ENCODE measurements at places on chromosomes 2 and 18. TPM values are rescaled to one million over a fixed set of nuclear protein-coding genes. Genes with fewer than 3 reads are reported as not detected.
A peak's percentile ranks its signal among the peaks of the same experiment; 100 is the strongest.

DNA sequence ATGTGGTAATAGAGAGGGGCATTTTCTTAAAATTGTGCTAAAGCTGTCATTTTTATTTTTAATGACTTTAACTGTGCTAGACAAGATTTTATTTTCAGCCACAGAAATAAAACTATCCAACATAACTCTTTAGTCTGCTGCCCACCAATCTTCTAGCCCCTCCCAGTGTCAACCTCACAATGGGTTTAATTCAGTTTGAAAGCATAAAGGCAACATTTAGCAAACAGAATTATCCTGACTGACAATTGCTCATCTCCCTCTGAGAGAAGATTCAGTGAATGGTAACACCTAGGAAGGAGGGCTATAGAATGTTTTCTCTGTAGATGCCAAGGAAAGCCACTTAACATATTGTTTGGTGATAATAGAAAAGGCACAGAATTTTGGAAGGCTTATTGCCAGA is 5.2 kb downstream of the ERMN start:
- DNase-seq, result no peak

DNA sequence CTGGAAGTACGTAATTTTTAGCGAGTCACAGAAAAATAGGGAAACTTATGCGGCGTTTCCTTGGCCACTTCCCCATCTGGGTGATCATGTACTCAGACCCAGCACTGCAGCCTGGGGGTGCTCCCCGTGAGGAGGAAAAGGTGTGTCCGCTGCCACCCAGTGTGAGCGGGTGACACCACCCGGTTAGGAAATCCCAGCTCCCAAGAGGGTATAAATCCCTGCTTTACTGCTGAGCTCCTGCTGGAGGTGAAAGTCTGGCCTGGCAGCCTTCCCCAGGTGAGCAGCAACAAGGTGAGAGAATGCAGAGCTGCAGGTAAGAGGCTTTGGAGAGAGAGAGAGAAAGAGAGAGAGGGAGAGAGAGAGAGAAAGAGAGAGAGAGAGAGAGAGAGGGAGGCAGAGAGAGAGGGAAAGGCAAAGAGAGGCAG is at the start of gene IL1R2:
Gene IL1R2, plus strand, starts transcription at position 240 of the 425 bp plus-strand sequence. CDS start 16,616 bp downstream, outside the sequence.
- no peak for DNase-seq

DNA sequence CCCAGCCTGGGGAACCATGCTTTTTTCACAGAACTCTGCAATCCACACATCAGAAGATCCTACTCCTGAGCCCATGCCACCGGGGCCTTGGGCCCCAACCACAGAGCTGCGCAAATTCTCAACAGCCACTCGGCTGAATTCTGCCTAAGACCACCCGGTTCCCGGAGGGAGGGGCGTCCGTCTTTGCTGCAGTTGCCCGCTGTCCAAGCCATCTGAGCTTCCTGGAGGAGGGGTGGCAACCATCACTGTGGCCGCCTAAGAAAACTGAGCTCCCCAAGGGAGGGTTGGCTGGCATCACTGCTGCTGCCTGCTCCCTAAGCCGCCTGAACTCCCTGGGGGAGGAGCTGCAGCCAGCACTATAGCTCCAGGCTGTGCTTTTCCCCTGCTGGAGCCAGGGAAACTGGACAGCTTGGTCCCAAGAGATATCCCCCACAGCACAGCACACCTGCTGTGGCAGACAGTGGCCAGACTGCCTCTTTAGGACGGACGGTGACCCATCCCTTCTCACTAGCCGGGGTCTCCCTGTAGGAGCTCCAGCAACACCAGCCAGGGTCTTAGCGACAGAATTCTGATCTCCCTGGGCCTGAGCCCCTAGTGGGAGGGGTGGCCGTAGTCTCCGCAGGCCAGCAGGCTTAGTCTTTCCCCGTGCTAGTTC is 1411.6 kb upstream of the CDH2 start:
- DNase-seq, result no peak

DNA sequence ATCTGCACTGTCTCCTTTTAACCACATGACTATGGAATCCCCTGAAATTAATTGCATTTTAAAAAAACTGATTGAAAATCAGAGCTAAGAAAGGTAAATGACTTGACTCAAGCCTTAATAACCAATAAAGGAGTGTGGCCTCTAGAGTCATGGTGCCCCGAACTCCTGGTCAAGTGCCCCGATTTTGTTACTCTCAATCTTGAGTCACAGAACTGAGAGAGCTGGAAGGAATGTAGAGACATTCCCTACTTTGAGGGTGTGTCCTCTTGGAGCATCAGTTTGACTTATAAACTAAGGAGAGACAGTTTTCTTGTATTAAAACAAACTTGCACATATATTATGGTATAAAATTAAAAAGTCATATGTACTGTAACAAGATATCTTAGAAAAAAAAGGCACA is 2.4 kb downstream of the WDR43 start:
- DNase-seq, result peak; percentile 44

DNA sequence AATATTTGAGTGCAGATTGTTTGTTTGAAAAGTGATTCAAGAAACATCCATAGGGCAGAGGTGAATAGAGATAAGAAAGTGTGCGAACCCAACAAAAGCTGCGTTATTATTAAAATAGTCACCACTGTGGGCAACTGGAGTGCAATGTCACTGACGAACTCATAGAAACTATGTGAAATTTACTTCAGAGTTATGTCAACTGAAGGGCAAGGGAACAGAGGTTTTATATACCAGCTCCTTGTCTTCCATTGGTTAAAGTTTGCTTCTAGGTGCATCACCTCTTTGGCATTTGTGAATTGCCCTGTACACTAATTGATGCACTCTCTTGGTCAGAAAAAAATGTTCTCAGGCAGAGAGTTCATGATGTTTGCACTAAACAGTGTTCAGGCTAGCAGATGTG is 110.5 kb upstream of the NYAP2 start:
- DNase-seq, result peak; percentile 2

GRCh38 chr18:79650959-79651358 is 28.6 kb upstream of the CTDP1 start:
- no peak for DNase-seq

- DNase-seq, result no peak
Measured at GRCh38 chr2:189582140-189582808, 1.7 kb upstream of the SLC40A1 start.

GRCh38 chr2:150624001-150624401 is 136.5 kb upstream of the RND3 start:
- DNase-seq, result no peak

DNA sequence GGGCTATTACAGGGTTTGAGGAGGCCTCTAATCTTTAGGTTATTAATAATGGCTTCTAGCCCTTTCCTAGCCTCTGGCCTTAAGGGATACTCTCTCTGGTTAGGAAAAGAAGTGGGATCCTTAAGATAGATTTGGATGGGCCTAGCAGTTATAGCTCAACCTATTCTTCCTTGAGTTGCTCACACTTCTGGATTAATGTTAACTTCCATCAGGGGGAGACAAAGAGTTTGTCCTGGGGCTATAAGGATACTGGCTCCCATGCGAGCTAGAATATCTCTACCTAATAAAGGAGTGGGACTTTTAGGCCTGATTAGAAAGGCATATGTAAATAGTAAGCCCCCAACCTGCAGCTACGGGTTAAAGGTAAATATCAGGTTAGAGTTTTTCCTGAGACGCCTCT is 14.3 kb upstream of the PTH2R start:
- no peak for DNase-seq

GRCh38 chr2:173138962-173139361 is 63.3 kb downstream of the MAP3K20 start:
- no peak for DNase-seq

GRCh38 chr2:2057125-2057721 is 273.9 kb downstream of the MYT1L start:
- DNase-seq, result no peak

DNA sequence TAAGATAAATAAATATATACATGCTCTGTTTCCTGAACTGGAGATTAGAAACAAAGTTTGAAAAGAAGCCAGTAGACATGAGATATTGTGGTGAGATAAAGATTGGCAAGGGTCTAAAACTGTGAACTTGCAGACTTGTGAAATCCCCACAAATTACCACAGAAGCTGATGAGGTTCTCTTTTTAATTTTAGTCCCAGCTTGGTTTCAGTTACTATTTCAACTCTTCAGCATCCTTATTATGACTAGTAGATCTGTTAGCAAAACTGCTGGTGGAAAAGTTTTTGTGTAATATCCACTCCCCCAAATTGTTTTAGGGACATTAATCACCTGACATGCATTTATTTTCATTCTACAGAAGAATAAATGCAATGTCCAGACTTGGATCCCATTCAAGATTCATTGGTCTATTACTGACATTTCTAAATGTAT is 20.8 kb downstream of the RASGRP3 start:
- DNase-seq, result no peak

DNA sequence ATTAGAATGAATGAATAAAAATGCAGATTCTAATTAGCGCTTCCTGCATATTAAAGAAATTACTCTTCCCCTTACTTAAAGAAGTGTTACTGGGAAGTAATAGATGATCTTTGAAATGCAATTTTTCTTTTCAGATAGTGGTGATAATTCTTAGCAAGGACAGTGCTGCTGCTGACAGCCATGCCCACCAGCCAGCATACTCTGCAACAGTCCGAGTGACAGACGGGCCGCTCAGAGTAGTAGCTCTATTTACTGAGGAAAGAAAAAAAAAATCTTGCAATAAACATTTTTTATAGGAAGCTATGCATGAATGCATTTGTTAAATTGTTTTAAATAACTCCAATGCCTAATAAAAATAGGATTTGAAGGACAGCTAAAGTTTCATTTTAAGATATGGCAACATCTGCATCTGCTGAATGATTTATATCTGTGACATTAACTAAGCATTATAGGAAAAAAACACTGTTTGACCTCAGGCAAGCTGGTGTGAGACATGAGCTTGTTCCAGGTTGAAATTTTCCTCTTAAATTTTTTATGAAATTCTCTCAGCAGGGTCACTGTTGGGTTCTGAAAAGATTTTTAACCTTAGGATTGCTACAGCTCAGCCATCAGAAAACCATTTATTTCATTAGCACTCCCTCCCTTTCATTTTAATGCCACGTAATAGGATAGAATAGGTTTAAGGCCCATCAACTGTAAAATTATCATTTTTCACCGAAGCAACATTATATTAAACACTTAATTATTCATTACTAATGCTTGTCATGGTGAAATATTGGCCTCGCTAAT is 393.8 kb downstream of the DCDC2C start:
- no peak for DNase-seq

- peak; percentile 44 for DNase-seq
Measured at GRCh38 chr2:15840148-15840547, 100.2 kb upstream of the MYCN start.

DNA sequence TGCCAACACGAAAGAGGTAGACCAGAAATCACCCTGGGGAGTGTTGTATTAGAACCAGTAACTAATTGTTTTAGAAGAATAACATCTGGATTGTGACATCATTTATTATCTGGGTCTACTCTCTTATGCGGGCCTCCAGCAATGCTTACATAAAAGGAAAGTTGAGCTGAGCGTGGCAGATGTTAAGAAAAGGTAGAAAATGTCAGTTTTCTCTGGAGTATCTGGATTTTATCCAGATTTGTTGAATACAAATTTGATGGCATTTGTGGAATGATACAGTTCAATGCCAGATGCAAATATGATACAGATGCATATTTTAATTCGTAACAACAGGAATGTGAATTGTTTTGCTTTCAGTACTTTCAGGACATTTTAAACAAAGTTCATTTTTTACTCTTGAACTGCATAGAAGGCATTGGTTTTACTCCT is 90.3 kb downstream of the PRPF40A start:
- DNase-seq, result no peak

DNA sequence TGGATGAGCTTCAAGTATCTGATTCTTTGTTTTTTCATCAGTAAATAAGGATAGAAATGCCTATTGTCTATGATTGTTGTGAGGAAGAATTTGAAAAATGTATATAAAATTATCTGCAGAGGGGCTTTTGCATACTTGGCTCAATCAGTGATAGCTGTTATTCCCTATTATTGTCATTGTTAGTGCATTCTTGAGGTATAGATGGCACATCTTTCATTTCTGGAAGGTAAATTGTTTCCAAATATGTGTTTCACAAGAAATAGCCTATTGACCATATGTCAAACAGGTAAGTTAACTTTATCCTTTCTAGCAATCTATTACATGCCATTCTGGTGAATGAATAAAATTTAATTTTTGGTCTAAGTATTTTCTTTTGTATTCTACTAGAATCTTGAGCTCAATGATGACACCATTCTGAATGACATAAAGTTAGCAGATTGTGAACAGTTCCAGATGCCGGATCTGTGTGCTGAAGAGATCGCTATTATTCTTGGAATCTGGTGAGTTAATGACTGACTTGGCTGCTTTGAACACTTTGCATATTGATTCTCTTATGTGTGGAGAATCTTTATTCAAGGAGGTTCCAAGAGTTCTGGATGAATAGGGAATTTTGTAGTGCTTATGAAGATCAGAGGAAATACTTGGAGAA is 44.2 kb downstream of the TTC27 start:
- no peak for DNase-seq

DNA sequence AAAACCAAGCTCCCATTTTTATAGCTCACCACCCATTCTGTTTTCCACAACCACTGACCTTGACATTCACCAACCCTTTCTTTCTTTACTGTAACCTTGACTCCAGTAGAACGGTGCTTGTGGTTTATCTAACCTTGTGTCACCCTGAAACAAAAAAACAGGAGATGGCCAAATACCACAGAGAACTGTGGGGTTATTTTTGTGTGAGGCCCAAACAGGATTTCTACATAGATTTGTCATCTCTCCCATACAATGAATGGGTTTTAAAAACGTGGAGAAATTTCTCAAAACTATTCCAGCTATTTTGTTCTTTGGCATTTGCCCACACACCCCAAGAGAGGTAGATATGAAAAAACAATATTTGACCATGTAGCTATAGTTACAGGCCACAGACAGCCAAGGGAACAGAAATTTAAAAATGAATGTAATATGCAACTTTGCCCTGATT is 231.3 kb upstream of the TANK start:
- no peak for DNase-seq

- DNase-seq, result no peak
Measured at GRCh38 chr2:86241611-86242010, 42.4 kb downstream of the MRPL35 start.

EGR4 gene
- not detected for total RNA-seq

SLC5A7 gene
- not detected for total RNA-seq

MPP4 gene
- total RNA-seq, result not detected

ZBTB7C gene
- total RNA-seq, result 0.99 TPM

C2orf72 gene
- 0.50 TPM for total RNA-seq

NCKAP5 gene
- total RNA-seq, result 0.69 TPM

FNDC4 gene
- 30.4 TPM for total RNA-seq

MEP1B gene
- not detected for total RNA-seq

POTEI gene
- total RNA-seq, result not detected

SAG gene
- not detected for total RNA-seq

ITGAV gene
- 694 TPM for total RNA-seq
